Stimulated activated CD4-positive, alpha-beta T cell treated with anti-CD3 and anti-CD28 coated beads, Interleukin-4, amount 100 ng/mL, for 48 hours (primary cell): ENCODE measurements at places on chromosomes 4 and X.

DNA sequence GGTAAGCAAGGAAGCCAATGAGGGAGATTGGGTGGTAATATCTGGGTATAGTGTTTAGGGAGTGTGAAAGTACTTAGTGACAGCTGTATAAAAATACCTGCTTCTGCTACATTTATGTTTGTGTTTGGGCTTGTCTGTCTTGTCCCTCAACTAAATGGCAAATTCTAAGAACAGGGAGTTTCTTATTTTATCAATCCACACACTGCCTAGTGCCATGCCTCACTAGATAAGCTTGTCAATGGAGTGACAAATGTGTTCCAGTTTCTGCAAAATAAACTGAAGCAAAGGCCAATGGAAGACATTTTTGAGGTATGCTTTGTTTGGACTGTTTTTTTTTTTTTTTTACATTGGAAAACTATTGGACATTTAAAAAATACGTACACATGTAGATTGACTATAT is 418.0 kb downstream of the SH2D1A start:
- DNase-seq: no peak

GRCh38 chr4:173834151-173834550 is 304.1 kb upstream of the HAND2 start:
- no peak for DNase-seq

GRCh38 chr4:155854582-155855226 is 11.4 kb downstream of the ASIC5 start:
- DNase-seq: no peak

DNA sequence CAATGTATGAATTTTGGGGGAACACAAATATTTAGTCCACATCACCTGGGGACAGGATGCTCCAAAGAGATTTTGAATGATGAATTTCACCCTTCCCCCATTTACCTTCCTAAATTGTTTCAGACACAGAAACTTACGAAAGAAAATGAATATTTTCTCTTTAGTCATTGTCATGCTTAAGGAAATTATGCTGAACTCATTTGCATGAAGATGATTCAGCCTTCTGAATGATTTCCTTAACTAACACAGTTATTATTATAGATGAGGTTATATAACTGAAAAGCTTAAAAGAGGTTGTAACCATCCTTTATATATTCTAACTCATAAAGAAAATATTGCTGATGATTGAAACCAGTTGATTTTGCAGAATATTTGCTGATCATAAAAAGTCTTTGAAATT is 61.1 kb downstream of the KCNIP4 start:
- DNase-seq: no peak

DNA sequence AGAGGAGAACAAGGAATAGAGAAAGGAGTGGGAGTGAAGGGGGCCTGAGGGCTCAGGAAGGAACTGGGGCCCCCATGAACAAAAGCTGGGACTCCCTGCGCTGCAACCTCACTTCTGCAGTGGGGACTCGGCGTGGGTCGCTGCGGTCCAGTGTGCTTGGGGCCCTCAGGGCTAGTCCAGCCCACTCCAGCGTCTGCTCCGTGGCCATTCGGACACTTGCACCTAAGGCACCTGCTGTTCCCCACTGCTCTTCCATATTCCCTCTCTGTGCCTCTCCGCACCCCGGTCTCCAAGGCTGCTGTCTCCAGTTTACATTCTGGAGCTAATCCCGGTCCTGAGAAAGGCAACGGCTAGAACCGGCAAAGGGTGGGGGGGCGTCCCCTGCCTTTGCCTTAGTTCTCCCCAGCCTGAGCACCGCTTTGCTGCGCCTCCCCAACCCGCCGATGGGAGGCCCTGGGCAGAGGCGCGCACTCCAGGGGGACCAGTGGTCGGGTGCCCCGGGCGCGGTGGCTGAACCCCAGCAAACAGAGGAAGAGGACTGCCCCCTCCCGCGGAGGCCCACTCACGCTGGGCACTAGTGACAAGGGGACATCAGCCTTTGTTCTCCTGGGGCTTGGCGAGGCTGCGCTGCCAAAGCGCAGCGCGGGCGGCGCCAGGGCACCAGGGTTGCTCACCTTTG is 327.7 kb upstream of the F9 start:
- DNase-seq: no peak

GRCh38 chr4:113435893-113436292 is 325.6 kb downstream of the CAMK2D start:
- DNase-seq: no peak

DNA sequence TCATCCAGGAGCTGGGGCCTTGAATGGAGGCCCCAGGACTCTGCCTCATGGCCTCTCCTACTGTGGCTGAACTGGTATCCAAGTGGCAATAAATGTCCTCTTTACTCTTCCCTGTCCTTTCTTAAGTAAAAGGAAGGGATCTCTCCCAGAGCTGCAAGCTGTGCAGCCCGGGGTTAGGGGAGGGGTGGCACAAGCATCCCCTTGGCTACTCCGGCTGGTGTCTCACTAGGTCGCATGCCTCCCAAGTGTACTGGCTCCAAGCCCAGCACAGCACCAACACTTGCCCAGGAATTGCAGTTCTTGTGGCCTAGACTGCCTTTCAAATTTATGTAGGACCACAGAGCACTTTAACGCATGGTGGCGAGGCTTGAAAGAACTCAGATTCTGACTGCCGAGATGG is 44.7 kb upstream of the MED14 start:
- no peak for DNase-seq

GRCh38 chrX:53122013-53122412 is 28.1 kb downstream of the KANTR start:
- DNase-seq: no peak

- no peak for DNase-seq
Observed at GRCh38 chr4:79949178-79949577, 123.9 kb downstream of the ANTXR2 start.

DNA sequence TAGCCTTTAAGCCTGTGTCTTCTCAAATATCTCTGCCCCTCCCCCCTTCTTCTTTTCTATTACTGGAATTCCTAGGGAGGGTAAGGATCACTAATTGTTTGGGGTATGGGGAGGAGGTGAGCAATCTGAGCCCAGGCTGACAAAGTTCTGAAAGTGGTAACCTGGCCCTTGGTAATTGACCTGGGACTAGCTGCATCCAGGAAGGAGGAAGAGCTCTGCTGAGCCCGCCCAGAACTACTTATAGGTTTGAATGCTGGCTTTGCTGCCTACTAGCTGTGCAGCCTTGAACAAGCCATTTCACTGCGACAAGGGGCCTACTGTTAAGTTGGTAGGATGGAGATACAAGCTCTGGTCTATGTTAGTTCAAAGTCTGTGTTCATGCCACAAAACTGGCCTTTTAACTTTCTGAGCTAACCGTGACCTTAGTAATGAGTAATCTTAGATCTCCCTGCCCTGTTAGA is 37.8 kb downstream of the DGKK start:
- DNase-seq: no peak

- no peak for DNase-seq
Observed at GRCh38 chrX:119455264-119455663, 13.0 kb upstream of the SLC25A5 start.

DNA sequence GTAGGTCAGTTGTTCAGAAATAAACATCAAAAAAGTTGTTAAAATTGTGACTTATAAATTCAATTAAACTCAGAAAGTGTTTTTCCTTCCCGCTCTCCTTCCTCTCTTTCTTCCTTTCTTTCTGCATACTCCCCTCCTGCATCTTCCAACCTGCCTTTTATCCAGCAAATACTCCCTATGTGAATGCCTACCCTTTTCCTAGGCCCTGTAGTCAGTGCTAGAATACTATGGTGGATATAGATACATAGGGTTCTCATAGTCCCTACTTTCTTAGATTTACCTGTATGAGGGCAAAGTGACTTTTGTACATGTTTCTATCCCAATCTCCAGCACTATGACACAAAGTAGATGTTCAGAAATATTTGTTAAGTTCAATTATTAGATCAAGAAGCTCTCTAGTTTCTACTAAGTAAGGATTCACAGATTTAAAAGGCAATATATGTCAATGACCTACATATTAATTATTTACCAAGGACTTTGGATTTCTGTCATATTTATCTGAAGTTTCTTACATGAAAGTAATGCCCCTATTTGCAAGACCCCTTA is 732 bp downstream of the SULT1E1 start:
- DNase-seq: no peak

- DNase-seq: no peak
Observed at GRCh38 chr4:186878203-186878776, 154.6 kb upstream of the FAT1 start.

GRCh38 chr4:110660755-110661154 is 37.9 kb upstream of the PITX2 start:
- DNase-seq: no peak

DNA sequence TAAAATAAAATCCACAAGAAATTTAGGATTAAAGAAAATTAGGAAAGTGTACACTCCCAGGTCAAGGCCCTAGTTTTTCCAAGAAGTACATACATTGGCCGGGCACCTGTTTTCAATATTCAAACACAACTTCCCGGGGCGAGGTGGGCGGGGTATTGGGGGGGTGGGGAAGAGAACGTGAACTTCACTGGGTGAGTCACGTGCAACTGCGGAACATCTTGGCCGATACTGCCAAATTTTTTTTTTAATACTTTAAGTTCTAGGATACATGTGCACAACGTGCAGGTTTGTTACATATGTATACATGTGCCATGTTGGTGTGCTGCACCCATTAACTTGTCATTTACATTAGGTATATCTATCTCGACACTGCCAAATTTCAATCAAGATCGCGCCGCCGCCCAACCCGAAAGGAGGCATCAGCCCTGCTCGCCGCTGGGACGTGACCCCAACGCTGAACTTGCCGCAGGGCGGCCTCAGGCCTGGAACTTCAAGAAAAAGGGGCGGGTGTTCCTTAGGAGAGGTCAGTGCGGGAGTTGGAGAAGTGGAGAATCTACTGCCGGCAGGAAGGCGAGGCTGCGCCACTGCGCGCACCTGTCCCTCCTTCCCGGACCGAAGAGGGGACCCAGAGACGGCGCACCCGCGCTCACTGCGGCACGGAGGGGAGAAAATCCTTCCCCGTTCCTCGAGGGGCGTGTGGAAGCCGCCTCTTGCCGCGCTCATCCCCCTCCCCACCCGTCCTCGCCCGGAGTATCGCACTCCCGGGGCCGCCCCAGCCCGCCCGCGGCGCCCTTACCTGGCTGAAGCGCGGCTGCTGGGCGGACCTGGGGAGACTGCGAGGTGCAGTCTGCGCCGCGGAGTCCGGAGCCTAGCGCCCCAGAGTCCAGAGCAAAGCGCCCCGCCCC is at the start of gene TEC:
Gene TEC, minus strand, starts transcription at position 883 of the 905 bp plus-strand sequence. CDS start 41,224 bp downstream, outside the sequence.
- DNase-seq: peak; percentile 16

GRCh38 chr4:109154424-109154823 is 148.0 kb downstream of the COL25A1 start:
- no peak for DNase-seq

- DNase-seq: no peak
Observed at GRCh38 chr4:76209881-76210280, 3.7 kb downstream of the SCARB2 start.

GRCh38 chr4:173014113-173014558 is 154.5 kb upstream of the GALNT7 start:
- no peak for DNase-seq

DNA sequence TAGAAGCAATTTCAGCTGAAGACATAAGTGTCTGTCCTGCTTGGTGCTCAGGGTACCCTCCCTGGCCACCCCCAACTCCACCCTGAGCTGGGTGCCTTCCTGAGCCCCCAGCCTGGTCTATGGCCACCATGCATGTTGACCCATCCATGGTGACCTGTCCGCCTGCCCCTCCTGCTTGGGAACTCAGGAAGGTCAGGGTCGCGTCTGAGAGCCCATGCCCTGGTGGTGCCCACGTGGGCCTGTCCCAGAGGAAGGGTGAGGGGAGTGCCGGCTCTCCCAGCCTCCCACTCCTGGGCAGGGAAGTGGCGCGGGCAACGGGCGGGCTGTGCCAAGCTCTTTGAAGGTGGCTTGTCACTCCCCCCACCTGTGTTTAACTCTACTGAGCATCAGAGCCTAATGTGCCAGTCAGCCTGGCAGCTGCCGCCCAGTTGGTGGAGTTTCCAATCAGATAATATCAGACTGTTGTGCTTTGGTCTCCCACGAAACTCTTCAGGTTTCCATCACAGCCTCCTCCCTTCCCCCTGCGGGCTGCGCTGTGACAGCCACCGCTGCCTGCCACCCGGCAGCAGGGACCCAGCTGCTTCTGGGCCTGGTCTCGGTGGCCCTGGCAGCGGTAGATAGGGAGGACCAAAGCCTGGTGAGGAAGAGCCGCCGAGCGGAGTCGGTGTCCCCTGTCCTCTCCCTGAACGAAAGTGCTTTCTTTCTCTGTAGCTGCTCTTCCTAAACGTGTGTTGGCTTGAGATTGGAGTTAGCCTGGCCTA is 4.8 kb downstream of the SH3BP2 start:
- no peak for DNase-seq

- no peak for DNase-seq
Observed at GRCh38 chrX:134752558-134752957, 94.3 kb upstream of the PLAC1 start.

GRCh38 chr4:96293806-96294205 is 453.9 kb downstream of the PDHA2 start:
- DNase-seq: no peak

DNA sequence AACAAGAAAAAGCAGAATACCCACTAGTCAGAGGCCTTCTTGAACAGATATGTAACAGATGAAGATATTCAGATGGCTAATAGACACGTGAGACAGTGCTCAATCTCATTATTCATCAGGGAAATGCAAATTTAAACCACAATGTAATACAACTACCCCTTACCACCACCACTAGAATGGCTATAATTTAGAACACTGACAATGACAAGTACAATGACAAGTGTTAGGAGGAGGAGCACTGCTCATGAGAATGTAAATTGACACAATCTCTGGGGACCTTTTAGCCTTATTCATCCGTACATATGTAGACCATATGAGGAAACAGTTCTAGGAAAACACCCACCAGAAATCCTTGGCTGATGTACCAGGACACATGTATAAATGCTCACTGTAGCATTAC is 13.1 kb downstream of the ZNF81 start:
- DNase-seq: no peak

DNA sequence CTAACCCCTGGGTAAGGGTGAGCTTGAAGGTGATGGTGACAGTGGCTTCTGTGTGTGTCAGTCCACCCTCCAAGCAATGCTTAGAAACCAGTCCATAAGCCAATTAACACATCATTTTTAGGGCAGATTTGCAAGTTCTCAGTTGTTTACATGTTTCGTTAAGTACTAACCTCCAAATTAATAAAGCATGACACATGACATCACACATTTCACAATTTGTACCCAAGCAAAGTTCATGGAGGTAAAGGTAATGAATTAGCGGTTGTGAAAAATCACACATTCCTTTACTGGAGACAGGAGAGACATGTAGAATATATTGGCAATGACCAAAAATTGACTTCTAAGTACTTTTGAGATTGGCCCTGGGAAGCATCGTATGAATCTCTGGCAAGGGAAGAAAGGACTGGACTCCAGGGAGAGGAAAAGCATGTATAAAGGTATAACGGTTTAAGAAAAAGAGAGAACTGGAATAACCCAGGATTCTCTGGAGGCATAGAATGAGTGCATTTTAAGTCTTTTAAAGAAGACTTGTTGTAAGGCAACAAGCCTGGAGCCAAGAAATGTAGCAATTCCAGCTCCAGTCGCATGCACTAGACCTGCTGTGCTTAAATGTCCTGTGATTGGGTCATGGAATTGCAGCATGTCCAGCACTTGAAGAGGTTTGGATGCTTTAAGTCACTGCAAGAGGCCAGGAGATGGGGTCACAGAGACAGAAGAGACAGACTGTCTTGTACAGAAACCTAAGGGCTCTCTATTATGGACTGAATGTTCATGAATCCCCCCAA is 34.1 kb downstream of the TRIM2 start:
- no peak for DNase-seq

GRCh38 chr4:78166622-78167021 is 109.5 kb downstream of the FRAS1 start:
- no peak for DNase-seq
